ENCODE measurements at places on chromosomes 7 and 10. TPM values are rescaled to one million over a fixed set of nuclear protein-coding genes. Genes with fewer than 3 reads are reported as not detected.

GRCh38 chr7:147089051-147089461, 972.5 kb downstream of the CNTNAP2 start:
- no peaks in the 10 kb centered on the region for H3K36me3 ChIP-seq
- H3K27me3 ChIP-seq = no peaks in the 10 kb centered on the region
- no peak overlapping the region for H3K4me3 ChIP-seq
- H3K4me1 ChIP-seq = no peaks in the 10 kb centered on the region
- no peak overlapping the region for H3K27ac ChIP-seq

GRCh38 chr7:43905956-43906330, 453 bp downstream of the URGCP start:
- peaks cover 18% of the 10 kb centered on the region for H3K4me1 ChIP-seq
- H3K4me3 ChIP-seq = peak overlapping the region; percentile 74

- H3K4me1 ChIP-seq = peaks cover 4% of the 10 kb centered on the region
- H3K36me3 ChIP-seq = no peaks in the 10 kb centered on the region
- no peak for DNase-seq
These were observed 18.0 kb downstream of the CAMK2B start for GRCh38 chr7:44307301-44307900.

DNA sequence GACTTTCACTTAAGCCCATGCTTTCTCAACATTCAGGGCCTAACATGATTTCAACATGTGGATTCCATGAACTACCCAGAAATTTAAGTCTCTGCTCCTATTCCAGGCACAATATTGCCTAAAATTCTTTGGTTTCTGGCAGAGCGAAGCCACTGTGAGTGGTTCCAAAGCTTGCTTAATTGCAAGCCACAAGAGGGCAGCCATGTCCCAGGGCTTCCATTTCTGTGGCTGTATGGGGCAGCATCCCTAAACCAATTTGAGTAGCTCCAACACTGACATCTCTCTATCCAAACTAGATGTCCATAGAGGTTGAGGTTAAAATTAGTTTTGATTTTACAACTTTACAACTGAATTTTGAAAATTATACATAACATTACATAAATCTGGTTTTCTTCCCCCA, 56.3 kb upstream of the MDFIC start:
- no peak overlapping the region for H3K27ac ChIP-seq
- H3K36me3 ChIP-seq = no peaks in the 10 kb centered on the region
- H3K4me1 ChIP-seq = no peaks in the 10 kb centered on the region
- peak; percentile 42 for DNase-seq
- no peaks in the 10 kb centered on the region for H3K27me3 ChIP-seq

DNA sequence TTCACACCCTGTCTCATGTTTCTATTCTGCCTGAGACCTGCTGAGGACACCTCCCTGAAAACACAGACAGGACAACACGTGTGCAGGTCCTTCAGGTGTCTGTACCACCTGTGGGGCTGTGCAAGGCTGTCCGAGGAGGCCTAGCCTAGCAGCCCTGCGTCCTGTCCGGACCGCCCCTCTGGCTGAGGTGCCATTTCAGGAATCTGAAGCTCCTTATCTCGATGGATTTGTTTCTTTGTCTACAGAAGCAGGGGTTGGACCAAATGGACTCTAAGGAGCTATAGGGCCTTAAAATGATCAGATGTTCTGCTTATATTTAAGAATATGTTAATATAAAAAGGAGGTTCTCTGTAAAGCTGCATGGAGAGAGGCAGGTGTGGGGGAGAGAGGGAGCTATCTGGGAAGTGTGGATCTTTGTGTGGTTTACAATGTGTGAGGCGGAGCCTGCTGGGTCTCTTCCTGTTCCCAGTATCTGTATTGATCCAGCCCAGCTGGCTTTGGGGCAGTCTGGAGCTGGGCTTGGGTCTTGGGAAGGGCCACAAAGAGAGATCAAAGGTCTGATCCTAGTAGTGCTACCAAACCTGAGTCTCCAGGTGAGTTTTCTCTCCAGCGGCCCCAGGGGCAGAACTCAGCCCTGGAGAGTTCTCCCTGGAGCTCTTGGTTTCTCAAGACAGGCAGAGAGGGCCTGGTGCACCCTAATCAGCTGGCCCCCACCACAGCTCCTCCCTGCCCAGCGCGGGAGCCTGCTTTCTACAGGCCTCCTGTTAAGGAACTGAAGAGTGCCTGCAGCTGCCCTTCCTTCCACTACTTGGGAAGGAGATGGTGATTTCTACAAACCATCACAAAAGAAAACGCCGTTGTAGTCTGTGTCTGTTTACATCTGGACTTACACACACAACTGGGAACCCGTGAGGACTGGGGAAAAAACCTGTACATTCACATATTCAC, 3.4 kb upstream of the MNX1 start:
- H3K36me3 ChIP-seq = no peaks in the 10 kb centered on the region
- peaks cover 6% of the 10 kb centered on the region for H3K4me1 ChIP-seq
- H3K4me3 ChIP-seq = no peak overlapping the region
- H3K27me3 ChIP-seq = peaks cover 12% of the 10 kb centered on the region
- no peak for DNase-seq

FRMD4A gene
- 0.53 TPM for total RNA-seq

- peaks cover 83% of the 10 kb centered on the region for H3K4me1 ChIP-seq
- peak overlapping the region; percentile 46 for H3K4me3 ChIP-seq
These were observed 17.7 kb downstream of the TSPAN14 start for GRCh38 chr10:80471715-80472233.

CHRM2 gene
- not detected for total RNA-seq

AKR1C1 gene
- 4.1 TPM for total RNA-seq

CYP2W1 gene
- total RNA-seq = not detected

FAM131B gene
- total RNA-seq = 1.4 TPM

DNA sequence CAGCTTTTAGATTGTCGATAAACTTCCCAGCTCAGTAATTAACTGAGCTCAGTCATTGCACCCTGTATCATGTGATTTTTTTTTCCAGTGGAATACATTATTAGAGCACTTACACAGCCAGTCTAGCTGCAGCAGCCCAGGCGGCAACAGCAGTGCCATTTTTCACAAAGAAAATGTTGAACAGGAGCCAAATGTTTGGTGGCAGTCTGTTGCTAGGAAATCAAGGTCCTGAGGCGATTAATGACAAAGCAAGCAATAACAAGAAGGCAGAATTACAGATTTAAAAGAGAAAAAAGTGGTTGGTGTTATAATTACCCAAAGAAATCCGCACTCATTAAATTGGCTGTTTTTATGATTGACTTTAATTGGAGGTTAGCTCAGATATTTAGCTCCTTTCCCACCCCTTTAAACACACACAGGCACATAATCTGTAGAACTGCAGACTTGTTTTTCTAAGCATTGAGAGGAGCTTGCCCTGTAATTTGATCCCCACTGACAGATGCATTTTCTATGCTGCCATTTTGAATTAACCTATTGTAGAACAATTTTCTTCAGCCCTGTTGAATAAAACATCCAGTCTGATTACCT, 267.4 kb downstream of the ADK start:
- no peaks in the 10 kb centered on the region for H3K36me3 ChIP-seq
- H3K4me1 ChIP-seq = no peaks in the 10 kb centered on the region
- DNase-seq = no peak
- no peak overlapping the region for H3K27ac ChIP-seq
- no peak overlapping the region for H3K4me3 ChIP-seq

DNA sequence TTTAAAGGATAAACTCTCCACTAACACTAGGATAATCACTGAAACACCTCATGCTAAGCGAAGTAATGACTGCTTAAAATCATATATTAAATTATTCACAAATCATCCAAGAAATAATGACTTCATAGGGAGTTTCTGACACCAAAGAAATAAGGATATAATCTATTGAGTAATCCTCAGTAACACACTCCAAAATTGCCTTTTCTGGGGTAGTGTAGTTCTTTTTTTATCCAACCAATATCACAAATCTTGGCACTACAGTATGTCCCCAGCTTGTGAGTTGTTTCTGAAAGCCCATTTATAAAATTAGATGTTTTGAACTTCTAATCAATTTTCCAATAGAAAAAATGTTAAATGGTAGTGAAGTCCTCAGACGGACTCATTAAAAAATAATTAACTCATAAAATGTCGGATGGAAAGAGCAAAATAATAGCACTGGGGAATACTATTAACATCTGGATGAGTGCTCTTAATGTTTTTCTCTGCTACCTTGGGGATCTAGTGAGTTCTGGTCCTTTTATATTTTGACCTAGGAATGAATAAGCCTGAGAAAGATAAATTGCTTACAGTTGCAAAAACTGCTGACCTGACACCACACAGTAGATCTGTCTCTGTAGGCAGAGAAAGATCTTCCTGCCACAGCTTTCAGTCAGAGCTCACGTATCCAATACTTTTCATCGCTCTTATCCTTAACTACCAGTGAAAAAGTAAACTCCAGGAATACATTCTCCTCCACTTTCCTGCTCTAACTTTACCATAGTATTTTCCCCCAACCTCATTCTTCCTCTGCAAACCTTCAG, 618.5 kb upstream of the ANKRD30A start:
- H3K4me1 ChIP-seq = no peaks in the 10 kb centered on the region
- H3K36me3 ChIP-seq = no peaks in the 10 kb centered on the region
- H3K27me3 ChIP-seq = no peaks in the 10 kb centered on the region
- no peak overlapping the region for H3K4me3 ChIP-seq

ARID5B gene
- 18.6 TPM for total RNA-seq

PDE6C gene
- total RNA-seq = not detected

GRCh38 chr7:94088560-94088959, 84.4 kb upstream of the BET1 start:
- no peak overlapping the region for H3K4me3 ChIP-seq
- no peak for DNase-seq

DNA sequence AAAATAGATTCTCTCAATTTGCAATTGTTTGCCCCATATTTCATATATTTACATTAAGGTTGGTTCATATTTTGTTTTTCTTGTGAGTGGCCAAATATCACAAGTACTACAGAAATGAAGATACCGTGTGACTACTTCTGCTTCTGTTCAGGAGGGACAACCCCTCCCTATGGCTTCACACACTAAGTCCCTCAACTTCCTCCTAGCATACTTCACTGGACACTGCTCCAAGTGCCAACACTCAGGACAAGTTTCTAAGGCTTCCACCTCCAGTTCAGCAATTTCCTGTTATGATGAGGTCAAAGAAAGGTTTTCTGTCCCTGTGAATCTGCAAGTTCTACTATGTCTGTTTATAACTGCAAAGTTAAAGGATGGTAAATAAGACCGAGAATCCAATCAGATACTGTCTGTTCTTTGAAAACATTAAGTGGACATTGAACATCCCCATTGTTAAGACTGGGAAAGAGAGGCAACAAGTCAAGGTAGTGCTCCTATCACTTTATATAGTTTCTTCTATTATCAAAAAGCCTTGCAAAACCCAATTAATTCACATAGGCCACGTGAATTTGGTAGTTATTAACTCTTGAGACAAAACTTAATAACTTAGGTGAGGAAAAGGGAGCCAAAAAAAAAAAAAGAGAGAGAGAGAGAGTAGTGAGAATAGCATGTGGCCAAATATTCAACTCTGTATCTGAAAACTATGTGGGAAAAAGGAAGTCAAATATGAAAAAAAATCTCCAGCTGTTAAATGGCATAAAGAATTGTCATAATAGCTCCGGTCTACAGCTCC, 81.3 kb upstream of the DKK1 start:
- no peaks in the 10 kb centered on the region for H3K36me3 ChIP-seq
- H3K27ac ChIP-seq = no peak overlapping the region
- no peaks in the 10 kb centered on the region for H3K4me1 ChIP-seq

PLEKHS1 gene
- not detected for total RNA-seq

CTTNBP2 gene
- 0.30 TPM for total RNA-seq

MKLN1 gene
- 38.7 TPM for total RNA-seq
